ENCODE measurements at places on chromosomes 3 and 15. TPM values are rescaled to one million over a fixed set of nuclear protein-coding genes. Genes with fewer than 3 reads are reported as not detected.
A peak's percentile ranks its signal among the peaks of the same experiment; 100 is the strongest.

DNA sequence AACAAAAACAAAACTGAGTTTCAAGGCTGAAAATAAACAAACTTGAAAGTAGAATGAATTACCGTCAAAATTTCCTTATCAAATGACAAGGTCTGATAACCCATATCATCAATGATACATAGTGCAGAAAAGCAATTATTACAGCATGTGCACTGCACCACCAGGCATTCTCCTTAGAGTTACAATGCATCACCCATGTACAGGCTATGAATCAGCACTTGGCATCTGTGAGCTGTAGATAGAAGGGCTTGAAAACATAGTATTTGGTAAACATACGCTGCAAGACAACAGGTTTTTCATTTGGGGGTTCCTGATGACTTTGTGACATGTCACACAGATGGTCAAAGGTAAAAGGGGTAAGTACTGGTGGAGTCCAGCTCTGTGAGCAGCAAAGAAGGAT, 265.1 kb downstream of the CTNNB1 start:
- DNase-seq, result no peak

DNA sequence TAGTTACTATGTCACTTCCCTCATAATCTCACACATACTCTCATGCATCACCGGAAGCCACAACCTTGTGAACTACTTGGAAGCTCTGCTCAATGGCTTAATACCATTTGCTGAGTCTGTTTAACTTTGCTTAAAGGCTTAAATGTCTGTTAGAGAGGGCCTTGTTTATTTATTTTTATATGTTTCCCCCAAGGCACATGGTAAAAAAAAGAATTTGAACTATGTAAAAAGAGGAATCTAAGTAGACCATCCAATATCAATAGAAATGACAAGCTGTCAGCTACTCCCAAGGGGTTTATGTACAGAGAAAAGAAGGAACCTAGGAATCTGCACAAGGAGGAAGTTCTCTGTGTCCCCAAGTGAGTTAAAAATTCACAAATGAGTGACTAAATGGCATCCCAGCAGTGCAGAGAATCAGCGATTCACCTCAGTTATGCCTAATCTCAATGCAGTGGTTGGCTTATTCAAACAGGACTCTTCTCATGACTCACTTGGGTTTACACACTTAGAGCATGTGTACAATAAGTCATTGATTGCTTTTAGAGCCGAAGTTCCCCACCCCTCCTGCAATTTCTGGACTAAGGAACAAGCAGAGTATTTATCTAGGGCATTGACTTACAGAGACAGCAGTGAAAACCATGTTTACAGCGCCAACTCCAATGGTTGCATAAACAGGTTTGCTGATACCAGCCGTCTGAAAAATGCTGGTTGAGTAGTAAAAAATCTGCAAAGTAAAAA, 24.4 kb downstream of the SLC2A2 start:
- peak; percentile 67 for DNase-seq

GRCh38 chr3:129314386-129315222, 35.9 kb downstream of the HMCES start:
- DNase-seq, result peak; percentile 90

GRCh38 chr3:161035711-161036110, 69.4 kb downstream of the B3GALNT1 start:
- DNase-seq, result no peak

GRCh38 chr3:14602006-14602803, 49.4 kb upstream of the CCDC174 start:
- DNase-seq, result no peak

GRCh38 chr15:67100801-67101581, 35.6 kb downstream of the SMAD3 start:
- DNase-seq, result no peak

DNA sequence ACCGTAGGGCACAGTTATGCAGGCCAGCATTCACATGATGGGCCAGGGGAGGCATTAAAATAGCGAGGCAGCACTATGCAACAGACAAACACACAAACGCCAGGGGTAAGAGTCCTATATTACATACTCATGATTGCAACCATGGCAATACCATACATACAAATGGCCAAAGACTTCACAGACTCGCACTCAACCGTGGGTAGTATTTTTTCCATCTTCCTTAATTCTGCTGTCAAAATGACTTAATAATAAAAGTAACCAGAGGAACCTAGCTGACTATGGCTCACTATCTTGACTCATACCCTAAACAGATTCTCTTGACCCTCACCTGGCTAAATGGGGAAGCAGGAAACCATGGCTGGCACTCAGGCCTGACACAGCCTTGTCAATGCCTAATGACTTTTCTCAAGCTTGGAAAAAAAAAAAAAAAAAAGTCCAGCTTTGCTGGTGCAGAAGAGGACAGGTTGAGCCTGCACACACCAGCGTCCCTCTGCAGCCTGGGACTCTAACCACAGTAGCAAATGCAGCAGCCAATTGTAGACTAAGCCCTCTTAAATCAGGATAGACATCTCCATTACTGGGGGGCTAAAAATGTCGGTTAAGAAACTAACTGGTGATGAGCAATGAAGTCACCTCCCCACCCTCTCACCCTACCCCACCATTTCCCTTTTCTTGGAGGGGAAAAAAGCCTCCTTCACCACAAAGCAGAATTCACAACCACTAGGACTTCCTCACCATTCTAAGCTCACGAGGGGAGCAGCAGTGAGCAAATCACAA, 23.1 kb downstream of the CCDC12 start:
- DNase-seq, result no peak

GRCh38 chr3:57961828-57962447, 46.3 kb upstream of the FLNB start:
- no peak for DNase-seq

- no peak for DNase-seq
Measured at GRCh38 chr3:50288387-50289007, 3.7 kb downstream of the IFRD2 start.

GRCh38 chr3:4845882-4846281, 133.4 kb upstream of the BHLHE40 start:
- no peak for DNase-seq

DNA sequence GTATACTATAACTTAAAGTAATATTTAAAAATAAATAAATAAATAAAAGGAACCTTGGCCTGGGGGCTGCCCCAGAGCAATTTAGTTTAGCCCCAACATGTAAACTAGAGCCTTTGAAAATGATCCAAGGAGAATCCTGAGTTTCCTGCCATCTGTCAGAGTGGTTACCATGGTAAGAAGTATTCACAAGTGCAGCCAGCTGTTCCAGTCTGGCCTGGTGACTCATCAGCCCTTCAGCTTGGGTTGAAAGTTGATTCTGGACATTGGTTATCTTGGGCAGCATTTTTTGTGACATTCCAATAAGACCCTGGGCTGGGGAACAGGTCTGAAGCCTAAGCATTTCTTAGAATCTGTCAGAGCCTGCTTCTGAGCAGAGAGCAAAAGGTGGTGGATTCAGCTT, 72.7 kb upstream of the LRTM1 start:
- DNase-seq, result no peak

DNA sequence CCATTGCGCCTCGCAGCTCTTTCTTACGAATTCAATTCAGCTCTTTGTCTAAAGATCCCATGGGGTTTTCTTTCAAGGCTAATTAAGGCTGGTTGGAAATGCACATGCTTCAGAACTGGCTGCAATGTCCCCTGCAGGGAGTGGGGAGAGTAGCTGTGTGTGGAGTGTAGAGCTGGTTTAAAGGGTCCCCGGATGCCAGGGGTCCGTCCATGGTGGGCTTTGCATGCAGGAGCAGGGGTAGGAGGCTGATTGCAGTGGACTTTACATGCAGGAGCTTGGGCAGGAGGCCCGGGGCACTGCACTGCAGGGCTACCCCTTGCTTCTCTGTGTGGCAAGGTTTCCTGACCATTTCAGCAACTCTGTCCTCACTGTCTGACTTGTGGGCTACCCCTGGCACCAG, 261.6 kb upstream of the LYSMD4 start:
- DNase-seq, result no peak

- DNase-seq, result no peak
Measured at GRCh38 chr3:67712259-67712658, 57.8 kb upstream of the SUCLG2 start.

DNA sequence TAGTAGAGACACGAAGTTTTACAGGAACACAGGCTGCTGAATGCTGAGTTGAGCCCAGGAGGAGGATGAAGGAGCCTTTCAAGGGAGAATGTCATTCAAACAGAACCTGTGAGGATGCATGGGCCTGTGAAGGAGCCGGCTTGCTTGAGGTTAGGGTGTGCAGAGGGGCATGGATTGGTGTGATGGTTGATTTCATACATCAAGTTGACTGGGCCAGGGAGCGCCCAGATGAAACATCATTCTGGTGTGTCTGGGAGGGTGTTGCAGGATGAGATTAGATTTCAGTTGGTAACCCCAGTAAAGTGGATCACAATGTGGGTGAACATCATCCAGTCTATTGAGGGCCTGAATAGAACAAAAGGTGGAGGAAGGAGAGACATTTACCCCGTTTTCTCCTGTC, 243.6 kb downstream of the EDEM1 start:
- DNase-seq, result no peak

DNA sequence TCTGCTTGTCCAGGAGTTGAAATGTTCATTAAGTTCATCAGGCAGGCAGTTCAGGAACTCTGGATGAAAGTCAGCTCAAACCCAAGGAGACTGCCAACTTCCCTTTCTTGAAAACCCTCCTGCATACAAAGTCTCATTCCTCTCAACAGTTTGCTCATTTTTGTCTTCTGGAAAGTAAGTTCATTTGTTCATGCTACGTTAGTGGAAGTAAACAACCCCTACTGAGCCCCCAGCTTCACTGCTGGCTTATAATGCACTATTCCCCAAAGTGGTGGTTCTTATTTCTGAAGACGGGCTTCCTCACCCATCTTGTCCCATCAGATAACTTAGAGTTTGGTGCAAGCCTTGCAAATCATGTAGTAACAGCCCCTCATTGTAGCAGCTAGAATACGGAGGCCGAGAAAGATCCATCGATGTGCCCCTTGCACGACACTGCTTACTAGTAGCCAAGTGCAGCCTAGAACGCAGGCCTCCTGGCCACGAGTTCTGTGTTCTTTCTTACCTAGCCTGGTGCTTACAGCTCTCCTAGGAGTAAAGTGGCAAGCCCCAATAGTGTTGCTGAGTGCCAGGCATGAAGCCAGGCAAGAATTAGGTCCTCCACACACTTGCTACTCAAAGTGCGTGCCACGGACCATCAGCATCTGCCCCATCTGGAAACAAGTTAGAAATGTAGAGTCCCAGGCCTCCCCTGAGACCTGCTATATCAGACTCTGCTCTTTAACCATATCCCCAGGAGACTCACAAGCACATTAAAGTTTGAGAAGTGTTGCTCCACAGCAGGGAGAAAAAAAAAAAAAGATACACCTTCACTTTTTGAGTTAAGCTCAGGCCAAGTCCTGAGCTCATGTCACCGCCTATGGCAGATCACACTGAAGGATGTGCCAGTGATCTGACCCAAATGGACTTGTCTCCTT, 82.5 kb downstream of the RFTN1 start:
- no peak for DNase-seq

CLRN1 gene
- total RNA-seq, result not detected

CYP11A1 gene
- total RNA-seq, result 3.0 TPM

NAA80 gene
- total RNA-seq, result 4.9 TPM

HEG1 gene
- total RNA-seq, result 5.4 TPM

C3orf49 gene
- not detected for total RNA-seq

AMT gene
- 46.8 TPM for total RNA-seq

GATM gene
- total RNA-seq, result 570 TPM

GRAMD2A gene
- total RNA-seq, result not detected

RCN2 gene
- 8.3 TPM for total RNA-seq

Data from left lobe of liver (tissue), 2 donors.